HEK293T (cell line): ENCODE measurements at places on chromosomes 2 and 18.

DNA sequence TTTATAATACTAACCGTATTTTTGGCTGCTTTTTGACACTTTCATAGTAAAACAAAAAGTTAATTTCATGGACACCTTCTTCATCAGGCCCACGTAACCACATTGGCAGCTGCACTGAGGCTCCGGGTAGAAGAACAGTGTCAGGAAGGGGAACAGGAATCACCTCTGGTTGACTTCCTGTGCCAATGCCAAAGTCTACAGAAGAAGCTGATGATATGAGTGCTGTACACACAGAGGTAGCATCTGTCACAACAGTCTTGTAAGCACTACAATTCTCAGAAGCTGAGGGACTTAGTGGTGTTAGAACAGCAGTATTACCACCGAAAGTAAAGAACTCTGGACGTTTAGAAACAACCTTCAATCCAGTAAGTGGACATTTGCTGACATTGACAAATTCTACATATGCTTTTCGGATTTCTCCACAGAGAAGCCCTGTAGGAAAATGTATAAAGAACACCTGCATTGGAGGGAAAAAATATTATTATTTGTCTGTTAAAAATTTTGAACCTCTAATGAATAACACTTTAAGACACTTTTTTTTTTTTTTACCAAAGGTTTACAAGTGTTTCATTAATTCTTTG lies 85.3 kb downstream of the TRAPPC8 start:
- DNase-seq: no peak

DNA sequence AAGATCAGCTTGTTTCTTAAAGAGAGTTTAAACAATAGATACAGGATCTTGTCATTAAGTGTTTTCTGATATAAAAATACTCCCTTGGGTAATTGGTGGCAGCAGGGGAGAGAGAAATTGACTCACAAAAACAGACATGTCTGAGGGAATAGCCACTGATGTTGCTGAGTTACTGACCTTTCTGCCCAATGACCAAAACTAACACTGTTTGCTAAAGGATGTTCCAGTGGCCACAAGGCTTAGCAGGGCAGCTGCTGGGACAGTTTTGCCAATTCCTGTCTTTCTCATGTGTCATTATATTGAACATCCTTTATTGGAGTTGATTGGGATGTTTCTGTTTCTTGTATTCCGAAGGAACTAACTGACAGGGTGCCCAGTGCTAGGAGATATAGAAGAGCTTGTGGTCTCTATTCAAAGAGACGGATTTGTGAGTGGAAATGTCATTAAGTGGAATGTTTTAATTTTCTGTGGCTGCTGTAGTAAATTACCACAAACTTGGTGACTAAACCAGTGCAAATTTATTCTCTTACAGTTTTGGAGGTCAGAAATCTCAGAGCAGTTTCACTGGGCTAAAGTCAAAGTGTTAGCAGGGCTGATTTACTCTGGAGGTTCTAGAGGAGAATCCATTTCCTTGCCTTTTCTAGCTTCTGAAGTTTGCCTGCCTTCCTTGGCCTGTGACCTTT lies 124.8 kb upstream of the RMDN2 start:
- no peak for DNase-seq

DNA sequence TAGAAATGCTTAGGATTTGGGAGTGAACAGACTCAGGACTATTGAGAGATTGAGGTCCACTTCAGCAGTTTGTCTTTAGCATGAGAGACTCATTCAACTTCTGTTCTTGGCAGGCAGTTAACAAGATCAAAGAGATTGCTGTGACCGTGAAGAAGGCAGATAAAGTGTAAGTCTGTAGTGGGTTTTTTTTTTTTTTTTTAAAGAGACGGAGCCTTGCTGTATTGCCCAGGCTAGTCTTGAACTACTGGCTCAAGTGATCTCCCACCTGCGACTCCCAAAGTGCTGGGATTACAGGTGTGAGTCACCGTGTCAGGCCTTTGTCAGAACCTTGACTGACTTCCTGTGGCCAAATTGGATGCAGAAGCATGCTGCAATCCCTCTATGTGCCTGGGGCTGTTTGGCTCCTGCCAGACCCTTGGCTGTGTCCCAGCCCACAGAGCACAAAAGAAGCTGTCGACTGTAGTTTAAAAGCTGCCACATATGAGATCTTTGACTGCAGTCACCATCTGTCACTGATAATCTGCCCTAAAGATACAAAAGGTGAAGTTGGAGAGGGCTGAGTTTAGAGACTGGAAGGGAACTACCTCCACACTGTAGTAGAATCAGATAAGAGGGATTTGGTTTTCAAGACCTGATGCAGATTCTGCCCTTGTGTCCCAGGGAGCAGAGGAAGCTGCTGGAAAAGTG lies 9.9 kb downstream of the CCT7 start:
- DNase-seq: no peak

DNA sequence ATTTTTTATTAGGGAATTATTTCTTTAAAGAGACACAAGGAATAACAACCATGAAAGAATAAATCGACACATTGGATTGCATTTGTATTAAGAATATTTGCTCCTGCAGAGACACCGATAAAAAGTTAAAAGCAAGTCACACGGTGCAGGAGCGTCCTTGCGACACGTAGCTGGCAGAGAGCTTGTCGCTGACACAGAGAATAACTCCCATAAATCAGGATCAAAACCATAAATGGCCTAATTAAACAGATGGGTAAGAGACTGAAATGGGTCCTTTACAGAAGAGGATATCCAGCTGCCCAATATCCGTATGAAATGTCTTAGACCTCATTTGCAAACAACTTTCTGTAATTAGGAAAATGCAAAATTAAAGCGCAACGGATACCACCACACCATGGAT lies 126.1 kb upstream of the SNTG2 start:
- DNase-seq: no peak

- no peak for DNase-seq
Observed at GRCh38 chr2:51812138-51812866, 780.4 kb upstream of the NRXN1 start.

- DNase-seq: no peak
Observed at GRCh38 chr2:226295123-226295522, 504.5 kb downstream of the IRS1 start.

DNA sequence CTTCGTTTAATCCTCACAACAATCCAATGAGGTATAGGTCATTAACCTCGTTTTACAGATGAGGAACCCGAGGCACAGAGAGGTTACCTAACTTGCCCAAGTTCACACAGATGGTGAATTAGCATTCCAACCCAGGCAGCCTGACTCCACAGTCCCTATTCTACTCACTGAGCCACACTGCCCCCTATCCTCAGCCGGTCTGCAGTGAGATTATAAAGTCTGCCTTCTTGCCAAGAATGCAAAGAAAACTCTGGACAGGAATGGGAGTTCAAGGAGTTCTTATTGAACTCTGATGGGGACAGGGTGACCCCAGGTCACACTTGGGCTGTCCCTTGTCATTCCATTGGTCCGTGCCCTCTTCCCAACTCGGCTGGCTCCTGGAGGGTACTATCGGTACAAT lies 118.1 kb upstream of the MSH6 start:
- DNase-seq: no peak

DNA sequence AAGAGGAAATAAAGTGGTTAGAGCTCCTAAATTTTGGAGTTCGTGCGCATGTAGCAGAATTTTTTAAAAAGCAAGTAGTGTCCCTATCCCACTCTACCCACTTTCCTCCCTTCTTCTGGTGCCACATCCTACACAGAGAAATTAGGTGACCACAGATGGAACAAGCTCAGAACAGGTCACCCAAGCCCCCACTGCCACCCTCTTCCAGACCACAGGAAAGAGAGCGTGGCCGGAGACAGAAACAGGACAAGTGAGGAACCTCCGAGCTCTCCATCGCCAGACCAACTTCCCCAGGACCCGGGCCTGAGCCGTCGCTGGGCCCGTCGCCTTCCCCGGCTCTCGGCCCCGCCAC lies 433 bp downstream of the NPC1 start:
- DNase-seq: no peak

GRCh38 chr18:51513517-51513916 lies 316.0 kb upstream of the MEX3C start:
- DNase-seq: no peak

DNA sequence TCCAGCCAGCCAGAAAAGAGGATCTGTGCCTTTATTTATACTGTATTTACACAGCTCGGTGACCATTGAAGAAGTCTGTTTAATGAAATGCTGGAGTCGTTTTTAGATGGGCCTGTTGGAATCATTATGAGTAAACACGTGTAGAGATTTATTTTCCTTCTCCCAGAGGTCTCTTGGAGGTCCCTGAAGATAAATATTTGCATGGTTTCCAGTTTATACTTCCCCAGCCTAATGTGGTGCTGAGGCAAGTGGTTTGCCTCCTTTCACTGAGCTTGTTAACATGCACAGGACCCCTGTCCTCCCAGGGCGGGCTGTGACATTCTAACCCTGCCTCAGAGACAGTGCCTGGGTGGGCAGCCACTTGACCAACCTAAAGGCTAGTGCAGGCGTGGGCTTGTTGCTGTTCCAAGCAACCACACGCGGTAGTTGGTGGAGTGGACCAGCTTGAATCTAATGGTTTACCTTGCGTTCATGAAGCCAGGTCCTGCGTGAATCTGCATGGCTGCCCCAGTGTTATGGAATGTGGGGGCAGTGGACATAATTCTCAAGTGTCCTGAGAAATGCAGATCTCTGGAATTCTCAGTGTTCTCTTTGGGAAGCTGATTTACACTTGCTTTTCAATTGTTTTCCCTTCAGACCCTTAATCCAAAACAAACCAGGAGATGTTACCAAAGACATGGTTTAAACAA lies 130.2 kb upstream of the DLX2 start:
- DNase-seq: no peak

- DNase-seq: peak; percentile 87
Observed at GRCh38 chr2:238097988-238098871, 1.9 kb upstream of the ESPNL start.

GRCh38 chr2:206670531-206671319 lies 28.4 kb downstream of the FAM237A start:
- no peak for DNase-seq

DNA sequence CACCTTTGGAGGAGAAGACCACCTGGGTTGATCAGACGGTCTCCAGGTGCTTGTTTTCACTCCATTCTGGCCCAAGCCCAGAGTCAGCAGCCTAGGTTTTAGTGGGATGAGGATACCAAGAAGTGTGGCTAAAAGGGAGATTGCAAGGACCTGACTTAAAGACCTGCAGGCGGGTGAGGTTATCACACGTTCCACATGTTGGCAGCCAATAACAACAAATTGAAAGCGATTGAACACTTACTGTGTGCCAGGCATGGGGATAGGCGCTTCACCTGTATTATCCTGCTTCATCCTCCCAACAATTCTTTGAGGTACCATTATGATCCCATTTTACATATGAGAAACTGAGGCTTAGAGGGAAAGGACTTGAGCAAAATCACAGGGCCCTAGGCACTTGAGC lies 5.0 kb downstream of the ARL4C start:
- no peak for DNase-seq
